ENCODE measurements at places on chromosomes 12 and 14. TPM values are rescaled to one million over a fixed set of nuclear protein-coding genes. Genes with fewer than 3 reads are reported as not detected.

- H3K36me3 ChIP-seq, result no peaks in the 10 kb centered on the region
- no peak overlapping the region for H3K27ac ChIP-seq
- DNase-seq, result no peak
- H3K4me1 ChIP-seq, result no peaks in the 10 kb centered on the region
- no peaks in the 10 kb centered on the region for H3K27me3 ChIP-seq
Observed at GRCh38 chr14:105944632-105945610, 418.5 kb downstream of the TMEM121 start.

GALNT8 gene
- total RNA-seq, result 0.21 TPM

KCNC2 gene
- total RNA-seq, result not detected

- no peaks in the 10 kb centered on the region for H3K4me1 ChIP-seq
- no peak for DNase-seq
- H3K27ac ChIP-seq, result no peak overlapping the region
- peaks cover 18% of the 10 kb centered on the region for H3K36me3 ChIP-seq
- no peaks in the 10 kb centered on the region for H3K27me3 ChIP-seq
Observed at GRCh38 chr12:1162081-1162760, 171.2 kb downstream of the ERC1 start.

DNA sequence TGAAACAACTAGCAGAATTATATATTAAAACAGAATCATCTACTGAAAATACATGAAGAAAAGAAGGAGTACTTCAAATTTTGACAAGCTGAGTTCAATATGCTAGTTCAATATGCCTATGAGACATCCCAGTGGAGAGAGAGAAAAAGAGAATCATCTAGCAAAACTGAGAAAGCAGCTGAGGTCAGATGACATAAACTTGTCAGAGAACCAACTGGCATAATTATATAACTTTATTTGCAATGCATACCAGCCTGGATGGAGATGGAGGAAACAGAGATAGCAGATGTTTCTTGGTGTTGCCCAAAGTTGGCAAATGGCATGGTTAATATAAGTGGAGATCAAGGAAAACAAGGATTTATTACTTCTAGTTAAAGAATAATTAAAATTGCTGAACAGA is 148.7 kb upstream of the PDZRN4 start:
- H3K27ac ChIP-seq, result no peak overlapping the region
- no peak for DNase-seq
- H3K4me1 ChIP-seq, result no peaks in the 10 kb centered on the region
- no peaks in the 10 kb centered on the region for H3K36me3 ChIP-seq

- H3K4me1 ChIP-seq, result no peaks in the 10 kb centered on the region
- no peak for DNase-seq
- H3K4me3 ChIP-seq, result no peak overlapping the region
- no peaks in the 10 kb centered on the region for H3K27me3 ChIP-seq
- H3K27ac ChIP-seq, result no peak overlapping the region
Observed at GRCh38 chr12:44296624-44297197, 460.8 kb downstream of the TMEM117 start.

- DNase-seq, result no peak
- H3K36me3 ChIP-seq, result peaks cover 6% of the 10 kb centered on the region
- H3K4me3 ChIP-seq, result no peak overlapping the region
- H3K27ac ChIP-seq, result no peak overlapping the region
Observed at GRCh38 chr12:42162965-42163364, 18.3 kb upstream of the GXYLT1 start.

DNA sequence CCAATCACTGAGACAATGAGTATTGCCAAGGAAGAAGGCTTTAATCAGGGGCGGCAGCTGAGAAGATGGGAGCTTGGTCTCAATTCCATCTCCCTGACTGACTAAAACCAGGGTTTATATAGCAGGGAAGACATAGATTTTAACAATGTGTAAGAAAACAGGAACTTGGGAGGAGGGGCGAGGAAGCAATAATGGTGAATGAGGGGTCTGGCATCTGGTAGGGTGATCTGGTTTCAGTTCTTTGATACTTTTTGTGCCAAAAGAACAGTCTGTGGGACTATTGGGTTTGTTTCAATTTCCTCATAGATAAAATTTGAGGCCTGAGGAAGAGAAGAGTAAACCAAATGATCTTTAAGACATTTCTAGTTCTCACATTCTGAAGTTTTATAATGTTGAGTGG is 49.2 kb downstream of the FUT8 start:
- H3K36me3 ChIP-seq, result peaks cover 10% of the 10 kb centered on the region
- H3K27ac ChIP-seq, result peak overlapping the region; percentile 51
- DNase-seq, result no peak
- H3K4me3 ChIP-seq, result no peak overlapping the region
- peaks cover 19% of the 10 kb centered on the region for H3K4me1 ChIP-seq

- peaks cover 50% of the 10 kb centered on the region for H3K4me1 ChIP-seq
- peaks cover 3% of the 10 kb centered on the region for H3K36me3 ChIP-seq
- H3K27ac ChIP-seq, result peak overlapping the region; percentile 80
Observed at GRCh38 chr12:122981587-122982476, 1.4 kb downstream of the ARL6IP4 start.

PLXNC1 gene
- 1.1 TPM for total RNA-seq

DNA sequence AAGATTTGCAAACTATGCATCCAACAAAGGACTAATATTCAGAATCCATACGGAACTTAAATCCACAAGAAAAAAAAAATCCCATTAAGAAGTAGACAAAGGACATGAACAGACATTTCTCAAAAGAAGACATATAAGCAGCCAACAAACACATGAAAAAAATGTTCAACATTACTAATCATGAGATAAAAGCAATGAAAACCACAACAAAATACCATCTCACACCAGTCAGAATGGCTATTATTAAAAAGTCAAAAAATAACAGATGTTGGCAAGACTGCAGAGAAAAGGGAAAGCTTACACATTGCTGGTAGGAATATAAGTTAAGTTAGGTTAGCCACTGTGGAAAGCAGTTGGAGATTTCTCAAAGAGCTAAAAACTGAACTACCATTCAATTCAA is 16.2 kb downstream of the CDK17 start:
- H3K36me3 ChIP-seq, result peaks cover 2% of the 10 kb centered on the region
- no peaks in the 10 kb centered on the region for H3K27me3 ChIP-seq
- DNase-seq, result no peak
- H3K4me3 ChIP-seq, result no peak overlapping the region

KRT71 gene
- not detected for total RNA-seq

DNA sequence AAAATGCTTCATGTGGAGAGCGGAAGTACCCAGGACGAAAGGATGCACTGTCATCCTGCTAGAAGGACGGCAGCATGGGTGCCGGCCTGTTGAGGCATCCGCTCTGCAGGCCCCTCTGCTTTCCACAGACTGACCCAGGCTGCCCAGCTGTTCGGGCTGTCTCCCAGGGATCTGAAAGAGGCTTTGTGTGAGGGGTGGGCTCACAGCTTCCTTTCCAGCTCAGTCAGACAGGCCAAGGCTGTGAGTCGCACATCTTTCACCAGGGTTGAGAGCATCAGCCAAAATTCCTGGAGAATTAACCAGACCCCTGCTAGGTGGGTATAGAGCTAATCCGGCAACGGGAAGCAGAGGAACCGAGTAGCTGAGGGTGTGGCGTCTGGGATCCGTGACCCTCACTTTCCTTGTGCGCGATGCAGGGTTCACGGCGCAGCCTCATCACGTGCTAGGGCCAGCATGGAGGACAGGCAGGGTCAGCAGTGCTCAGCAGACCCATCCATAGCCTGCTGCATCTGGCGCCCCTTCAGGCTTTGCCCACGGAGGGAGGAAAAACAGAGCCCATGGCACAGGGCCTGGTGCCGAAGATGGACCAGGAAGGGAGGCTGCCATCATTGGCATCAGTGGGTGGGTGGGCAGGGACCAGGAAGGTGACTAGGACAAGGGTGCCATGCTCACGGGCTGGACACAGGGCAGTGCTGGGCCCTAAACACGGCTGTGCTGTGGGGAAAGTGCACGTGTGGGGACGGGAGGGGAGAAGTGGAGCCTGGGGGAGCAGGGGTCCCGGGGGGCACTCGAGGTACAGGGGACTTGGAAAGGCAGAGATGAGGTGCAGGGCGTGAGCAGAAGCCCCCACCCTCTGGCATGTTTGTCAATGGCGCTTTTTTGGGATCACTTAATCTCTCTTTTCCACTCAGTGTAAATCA is 9.2 kb upstream of the SIVA1 start:
- no peak for DNase-seq
- no peak overlapping the region for H3K4me3 ChIP-seq
- no peak overlapping the region for H3K27ac ChIP-seq
- H3K27me3 ChIP-seq, result no peaks in the 10 kb centered on the region
- H3K36me3 ChIP-seq, result no peaks in the 10 kb centered on the region
- H3K4me1 ChIP-seq, result peaks cover 21% of the 10 kb centered on the region

EXOC3L4 gene
- total RNA-seq, result not detected

DNA sequence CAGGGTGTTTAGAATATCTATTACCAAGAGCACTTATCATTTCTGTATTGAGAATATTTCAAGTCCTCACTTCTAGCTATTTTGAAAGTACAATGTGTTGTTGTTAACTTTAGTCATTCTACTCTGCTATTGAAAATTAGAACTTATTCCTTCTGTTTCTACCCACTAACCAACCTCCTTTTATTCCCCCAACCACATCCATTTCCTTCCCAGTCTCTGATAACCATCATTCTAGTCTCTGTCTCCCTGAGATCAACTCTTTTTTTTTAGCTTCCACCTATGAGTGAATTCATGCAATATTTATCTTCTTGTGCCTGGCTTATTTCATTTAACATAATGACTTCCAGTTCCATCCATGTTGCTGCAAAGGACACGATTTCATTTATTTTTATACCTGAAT is 290.6 kb upstream of the OR4E1 start:
- no peaks in the 10 kb centered on the region for H3K36me3 ChIP-seq
- H3K27me3 ChIP-seq, result peaks cover 3% of the 10 kb centered on the region
- no peak overlapping the region for H3K4me3 ChIP-seq
- H3K27ac ChIP-seq, result no peak overlapping the region
- no peaks in the 10 kb centered on the region for H3K4me1 ChIP-seq

GRCh38 chr12:85367936-85368335 is 87.9 kb downstream of the ALX1 start:
- H3K27me3 ChIP-seq, result no peaks in the 10 kb centered on the region
- H3K27ac ChIP-seq, result no peak overlapping the region

ZFHX2 gene
- 5.7 TPM for total RNA-seq

POU6F1 gene
- total RNA-seq, result 19.2 TPM

FLRT2 gene
- 181 TPM for total RNA-seq

- no peak overlapping the region for H3K27ac ChIP-seq
- H3K4me1 ChIP-seq, result no peaks in the 10 kb centered on the region
- DNase-seq, result no peak
- no peak overlapping the region for H3K4me3 ChIP-seq
Observed at GRCh38 chr12:70783455-70783854, 137.1 kb downstream of the PTPRR start.

GRCh38 chr12:124726596-124727263 is 136.9 kb downstream of the SCARB1 start:
- H3K27ac ChIP-seq, result peak overlapping the region; percentile 66
- DNase-seq, result no peak
- no peak overlapping the region for H3K4me3 ChIP-seq
- peaks cover 40% of the 10 kb centered on the region for H3K4me1 ChIP-seq

- H3K27me3 ChIP-seq, result no peaks in the 10 kb centered on the region
- no peak for DNase-seq
- H3K4me3 ChIP-seq, result no peak overlapping the region
- peaks cover 8% of the 10 kb centered on the region for H3K36me3 ChIP-seq
Observed at GRCh38 chr12:96233939-96234461, 39.8 kb downstream of the ELK3 start.

DNA sequence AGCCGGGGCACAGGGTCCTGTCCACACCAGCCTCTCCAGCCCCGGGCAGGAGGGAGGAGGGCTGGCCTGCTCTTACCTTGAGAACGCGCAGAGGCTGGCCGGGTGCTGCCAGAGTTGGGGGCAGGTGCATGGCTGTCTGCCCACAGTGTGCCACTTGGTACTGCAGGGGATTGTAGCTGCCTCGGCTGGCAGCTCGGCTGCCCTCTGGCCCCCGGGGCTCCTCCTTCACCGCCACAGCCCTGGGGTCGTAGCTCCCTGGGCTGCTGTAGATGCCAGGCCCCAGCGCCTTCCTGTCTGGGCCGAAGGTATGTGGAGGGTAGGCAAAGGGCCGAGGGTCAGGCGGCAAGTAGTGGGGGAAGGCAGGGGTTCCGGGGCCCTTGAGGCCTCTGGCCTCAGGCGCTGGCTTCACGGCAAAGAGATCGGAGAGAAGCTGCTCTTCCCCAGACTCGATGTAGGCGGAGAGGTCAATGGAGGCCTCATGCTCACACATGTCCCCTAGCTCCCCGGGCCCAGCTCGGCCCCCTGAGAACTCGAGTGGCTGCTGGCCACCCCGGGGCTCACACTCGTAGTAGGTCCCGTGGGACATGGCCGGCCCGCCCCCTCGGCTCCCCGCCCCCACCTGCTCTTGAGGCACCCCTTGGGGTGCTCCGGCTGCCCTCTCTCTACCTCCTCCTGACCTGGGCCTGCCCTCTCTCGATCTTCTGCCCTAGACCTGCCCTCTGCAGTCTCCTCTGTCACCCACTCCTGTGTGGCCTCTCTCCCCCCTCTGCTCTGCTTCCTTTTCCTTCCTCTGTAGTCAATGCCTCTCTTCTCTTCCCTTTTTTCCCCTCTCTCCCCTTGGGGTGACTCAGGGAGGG is at the start of gene CEBPE:
Gene CEBPE (minus strand): TSS at position 750 of the 857 bp plus-strand sequence. CDS start 164 bp downstream, at position 586.
- peaks cover 26% of the 10 kb centered on the region for H3K4me1 ChIP-seq
- H3K36me3 ChIP-seq, result no peaks in the 10 kb centered on the region
- H3K4me3 ChIP-seq, result no peak within 1 kb of the TSS
- H3K27me3 ChIP-seq, result peaks cover 2% of the 10 kb centered on the region
- DNase-seq, result no peak

EML5 gene
- total RNA-seq, result 0.19 TPM

RIMKLB gene
- 26.5 TPM for total RNA-seq

DNA sequence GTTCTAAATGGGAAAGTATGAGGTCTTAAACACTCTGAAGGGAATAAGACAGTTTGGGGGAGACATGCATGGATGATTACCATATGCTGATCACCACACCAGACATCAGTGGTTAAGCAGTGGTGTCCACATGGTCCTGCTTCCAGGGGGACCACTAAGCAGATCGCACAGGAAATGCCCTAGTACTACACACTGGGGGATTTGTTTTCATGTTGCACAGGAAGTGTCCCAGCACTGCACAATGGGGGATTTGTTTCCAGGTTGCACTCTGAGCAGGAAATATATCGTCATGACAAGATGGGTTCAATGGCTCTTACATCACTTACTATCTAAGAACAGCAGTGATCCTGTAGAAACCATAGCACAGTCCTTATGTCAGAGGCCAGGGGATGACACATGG is 245.5 kb downstream of the BCL11B start:
- H3K27me3 ChIP-seq, result peaks cover 21% of the 10 kb centered on the region
- H3K36me3 ChIP-seq, result no peaks in the 10 kb centered on the region
- no peak overlapping the region for H3K4me3 ChIP-seq
- H3K4me1 ChIP-seq, result no peaks in the 10 kb centered on the region

PLEK2 gene
- total RNA-seq, result not detected

ENDOU gene
- total RNA-seq, result not detected

- H3K4me3 ChIP-seq, result no peak overlapping the region
- no peaks in the 10 kb centered on the region for H3K36me3 ChIP-seq
- no peak overlapping the region for H3K27ac ChIP-seq
- H3K4me1 ChIP-seq, result no peaks in the 10 kb centered on the region
Observed at GRCh38 chr12:71019282-71019831, 98.8 kb upstream of the PTPRR start.

- H3K27me3 ChIP-seq, result peaks cover 9% of the 10 kb centered on the region
- no peaks in the 10 kb centered on the region for H3K36me3 ChIP-seq
- H3K4me1 ChIP-seq, result peaks cover 23% of the 10 kb centered on the region
- DNase-seq, result no peak
- H3K4me3 ChIP-seq, result no peak overlapping the region
- H3K27ac ChIP-seq, result no peak overlapping the region
Observed at GRCh38 chr14:59679872-59680271, 103.3 kb upstream of the CCDC175 start.

GRCh38 chr12:45504316-45505010 is 225.0 kb upstream of the ARID2 start:
- H3K4me1 ChIP-seq, result no peaks in the 10 kb centered on the region
- no peak overlapping the region for H3K27ac ChIP-seq
- H3K36me3 ChIP-seq, result no peaks in the 10 kb centered on the region
- peaks cover 34% of the 10 kb centered on the region for H3K27me3 ChIP-seq
- DNase-seq, result no peak
- H3K4me3 ChIP-seq, result no peak overlapping the region

APPL2 gene
- total RNA-seq, result 69.8 TPM

Measured in osteocyte (in vitro differentiated cells).